ENCODE measurements at places on chromosomes 5 and 9.
A peak's percentile ranks its signal among the peaks of the same experiment; 100 is the strongest.

GRCh38 chr5:9686216-9686615, 56.1 kb upstream of the TAS2R1 start:
- DNase-seq, result no peak

DNA sequence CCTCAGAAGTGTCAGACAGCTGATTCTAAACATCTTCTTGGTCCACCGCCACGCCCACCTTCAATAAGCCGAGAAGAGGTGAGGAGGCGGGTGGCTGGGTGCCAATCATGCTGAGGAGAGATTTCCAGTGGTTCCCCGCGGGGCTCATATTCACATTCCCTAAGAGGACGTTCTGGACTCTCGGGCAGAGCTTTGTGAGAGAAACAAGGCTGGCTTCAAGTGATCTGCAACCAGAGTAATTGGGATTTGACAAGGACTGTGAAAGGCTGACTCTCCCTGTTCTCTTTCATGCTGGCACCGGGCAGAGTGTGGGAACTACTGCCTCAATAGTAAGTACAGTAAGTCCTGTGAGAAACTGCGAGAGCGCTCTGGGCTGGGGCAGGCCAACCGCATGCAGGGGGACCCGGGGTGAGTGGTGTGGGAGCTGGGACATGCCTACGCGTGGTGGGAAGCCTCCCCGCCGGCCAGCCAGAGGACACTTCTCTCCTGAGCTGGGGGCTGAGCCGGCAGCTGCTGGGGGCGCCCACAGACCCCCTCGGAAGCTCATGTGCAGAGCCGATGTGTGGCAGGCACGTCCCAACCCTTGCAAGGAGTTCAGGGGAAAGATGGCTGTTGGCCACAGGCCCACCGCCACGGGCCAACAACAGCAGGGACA, 110.9 kb downstream of the LIFR start:
- DNase-seq, result no peak

DNA sequence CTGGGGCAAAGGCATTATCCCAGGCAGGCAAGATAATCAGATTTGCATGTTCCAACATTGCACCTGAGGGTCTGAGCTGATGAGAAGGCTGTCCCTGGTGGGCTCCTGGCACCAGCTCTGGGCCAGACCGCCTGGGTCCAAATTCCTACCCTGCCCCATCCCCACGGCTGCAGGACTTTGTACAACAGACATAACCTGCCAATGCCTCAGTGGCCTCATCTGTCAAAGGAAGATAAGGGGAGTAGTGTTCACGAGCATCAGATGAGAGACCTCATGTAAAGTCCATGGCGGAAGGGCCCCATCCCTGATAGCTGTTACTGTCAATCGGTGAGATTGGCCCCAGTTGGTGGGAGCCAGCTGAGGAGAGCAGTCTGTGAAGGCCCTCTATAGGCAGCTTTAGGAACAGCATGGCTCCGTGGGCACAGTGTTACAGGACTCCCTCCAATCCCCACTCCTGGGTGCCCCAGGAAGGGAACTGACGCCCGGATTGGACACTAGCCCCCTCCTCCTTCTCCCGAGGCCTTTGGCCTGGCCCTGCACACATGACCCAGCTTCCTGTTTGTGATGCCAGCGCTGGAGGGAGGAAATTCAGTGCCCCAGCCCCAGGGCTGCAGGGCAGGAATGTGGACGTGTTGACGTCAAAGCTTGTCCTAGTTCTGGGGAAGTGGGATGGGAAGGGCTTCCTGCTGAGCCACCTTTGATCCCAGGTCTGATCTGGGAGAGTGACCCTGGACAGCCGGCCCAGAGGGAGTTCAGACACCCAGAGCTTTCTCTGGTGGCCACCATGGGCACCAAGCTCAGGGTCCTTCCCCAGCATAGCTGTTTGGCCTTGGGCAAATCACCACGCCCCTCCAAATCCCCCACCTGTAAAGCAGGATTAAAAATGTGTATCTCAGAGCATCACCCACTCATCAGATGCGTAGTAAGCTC, 56.2 kb downstream of the DUSP1 start:
- DNase-seq, result peak; percentile 95

GRCh38 chr5:164346785-164347630, 841.6 kb downstream of the MAT2B start:
- DNase-seq, result no peak

GRCh38 chr9:107540164-107540561, 50.6 kb upstream of the KLF4 start:
- no peak for DNase-seq

DNA sequence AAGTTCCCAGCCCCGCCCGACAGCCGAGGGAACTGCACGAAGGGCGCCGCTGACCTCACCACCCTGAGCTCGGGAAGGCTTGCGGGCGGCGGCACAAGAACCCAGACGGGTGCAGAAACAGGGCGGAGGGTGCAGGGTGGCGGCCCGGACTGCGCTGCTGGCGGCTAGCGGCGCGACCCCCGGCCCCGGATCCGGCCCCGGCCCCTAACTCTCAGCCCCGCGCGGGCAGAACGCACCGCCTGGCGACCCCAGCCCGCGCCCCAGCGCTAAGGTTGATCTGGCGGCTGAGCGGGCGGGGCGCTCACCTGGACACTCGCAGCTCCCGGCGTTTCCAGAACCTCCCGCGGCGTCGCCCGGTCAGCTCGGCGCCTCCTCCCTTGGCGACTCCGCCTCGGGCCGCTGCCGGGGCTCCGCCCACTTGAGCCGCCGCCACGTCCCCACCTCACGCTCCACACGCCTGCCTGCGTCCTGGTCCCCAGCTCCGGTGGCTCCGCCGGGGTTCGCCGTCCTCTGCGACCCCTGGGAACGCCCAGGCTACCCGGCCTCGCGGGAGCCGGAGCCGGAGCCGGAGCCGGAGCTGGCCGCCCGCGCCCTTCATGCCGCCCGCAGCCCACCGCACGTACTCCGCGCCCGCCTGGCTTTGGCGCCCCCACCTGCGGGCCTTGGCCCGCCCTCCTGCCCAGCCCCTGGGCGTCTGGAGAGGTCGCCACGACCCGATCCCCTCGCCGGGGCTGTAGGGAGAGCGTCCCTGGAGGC, at the start of gene P4HA2:
P4HA2 (minus strand) TSS at position 369 of the 756 bp plus-strand sequence. CDS start 9,227 bp downstream, outside the sequence.
- DNase-seq, result peak; percentile 50

DNA sequence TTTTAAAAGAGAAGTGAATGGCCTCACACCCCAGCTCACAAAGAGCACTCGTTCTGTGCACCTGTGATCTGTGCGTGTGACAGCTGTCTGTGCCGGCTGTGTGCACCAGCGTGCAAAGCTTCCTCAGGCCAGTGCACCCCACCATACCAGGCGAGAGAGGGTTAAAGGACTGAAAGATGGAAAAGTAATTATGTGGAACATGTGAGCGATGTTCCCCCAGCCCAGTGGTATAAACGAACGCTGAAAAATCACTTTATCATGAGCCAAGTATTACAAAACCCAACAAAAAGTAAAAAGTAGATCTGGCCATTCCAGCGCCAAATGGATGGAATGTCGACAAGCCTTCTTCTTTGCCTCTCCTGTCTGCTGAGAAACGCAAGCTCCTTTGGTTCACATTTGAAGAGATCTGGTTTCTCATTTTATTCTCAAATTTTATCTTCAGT, 53.7 kb downstream of the IPPK start:
- DNase-seq, result no peak

- peak; percentile 65 for DNase-seq
These were observed 73.3 kb downstream of the RXRA start for GRCh38 chr9:134399435-134400056.

Data from kidney capillary endothelial cell (primary cell).